NCI-H2171 (cell line): ENCODE measurements at places on chromosomes 2 and 18.

DNA sequence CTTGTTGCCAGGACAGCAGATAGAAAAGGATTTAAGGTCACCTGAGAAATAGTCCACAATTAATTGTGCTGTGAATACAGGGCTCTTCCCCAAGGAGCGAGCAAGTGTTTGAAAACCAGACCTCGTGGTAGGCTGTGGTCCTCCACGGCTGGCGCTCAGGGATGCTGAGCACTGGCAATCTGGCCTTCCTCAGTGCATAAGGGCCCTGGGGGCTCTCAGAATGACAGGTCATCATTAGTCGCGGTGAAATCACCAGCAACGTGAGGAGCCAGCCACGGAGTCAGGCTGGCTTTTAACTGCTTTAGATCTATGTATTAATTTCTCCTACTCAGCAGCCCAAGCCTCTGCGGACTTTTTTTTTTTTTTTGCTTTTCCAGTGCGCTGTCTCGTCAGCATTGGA, 148.5 kb downstream of the FHOD3 start:
- DNase-seq: peak; percentile 15

DNA sequence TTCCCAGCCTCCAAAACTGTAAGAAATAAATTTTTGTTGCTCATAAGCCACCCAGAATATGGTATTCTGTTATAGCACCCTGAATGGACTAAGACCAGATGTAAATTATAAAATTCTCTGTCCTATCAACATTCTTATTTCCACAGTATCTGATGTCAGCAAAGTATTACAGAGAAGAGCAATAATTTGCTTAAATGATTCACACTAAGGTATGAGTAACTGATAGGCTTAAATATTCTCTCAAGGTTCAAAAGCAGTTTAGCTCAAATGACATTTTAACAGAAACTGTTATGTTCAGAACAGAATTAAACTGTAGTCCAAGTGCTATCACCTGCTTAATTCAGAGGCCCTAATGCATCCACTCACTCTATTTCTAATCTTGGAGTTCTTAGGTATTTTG, 12.8 kb downstream of the SESTD1 start:
- no peak for DNase-seq

DNA sequence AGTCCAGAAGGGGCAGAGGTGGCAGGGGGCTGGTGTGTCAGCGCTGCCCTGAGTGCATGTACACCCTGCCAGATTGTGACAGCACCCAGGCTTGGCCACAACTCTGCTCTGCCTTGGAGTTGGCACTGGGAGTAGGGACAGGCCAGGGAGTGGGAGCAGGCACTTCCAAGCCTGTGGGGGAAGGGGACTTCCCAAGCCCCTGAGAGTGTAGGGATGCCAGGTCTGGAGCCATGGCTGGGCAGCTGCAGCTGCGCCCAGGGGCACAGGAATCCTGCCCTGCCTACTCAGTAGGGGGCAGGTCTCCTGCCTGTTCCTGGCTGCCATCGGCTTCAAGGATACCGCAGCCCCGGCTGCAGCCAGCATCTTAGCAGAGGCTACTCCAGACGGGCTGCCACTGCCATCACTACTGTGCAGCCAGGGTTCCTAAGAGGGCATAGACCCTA, 109.4 kb downstream of the CALCRL start:
- DNase-seq: no peak

DNA sequence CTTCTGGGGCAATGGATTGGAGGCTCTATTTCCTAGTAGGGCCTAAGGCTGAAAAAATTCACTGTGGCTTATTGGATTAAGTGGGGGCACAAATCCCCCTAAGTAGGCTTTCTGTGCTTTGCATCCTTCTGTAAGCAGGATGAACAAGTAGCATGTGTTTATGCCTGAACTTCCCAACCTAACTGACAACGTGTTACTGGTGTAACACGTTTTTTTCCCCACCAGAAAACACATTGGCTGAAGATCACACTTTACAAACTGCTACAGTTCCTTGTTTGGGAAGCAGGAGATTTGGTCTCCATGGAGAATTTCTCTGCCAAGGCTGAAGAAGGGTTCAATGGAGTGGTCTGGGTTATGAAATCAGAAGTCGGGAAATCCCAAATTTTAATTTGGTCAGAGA, 7.2 kb upstream of the ITGA6 start:
- no peak for DNase-seq

DNA sequence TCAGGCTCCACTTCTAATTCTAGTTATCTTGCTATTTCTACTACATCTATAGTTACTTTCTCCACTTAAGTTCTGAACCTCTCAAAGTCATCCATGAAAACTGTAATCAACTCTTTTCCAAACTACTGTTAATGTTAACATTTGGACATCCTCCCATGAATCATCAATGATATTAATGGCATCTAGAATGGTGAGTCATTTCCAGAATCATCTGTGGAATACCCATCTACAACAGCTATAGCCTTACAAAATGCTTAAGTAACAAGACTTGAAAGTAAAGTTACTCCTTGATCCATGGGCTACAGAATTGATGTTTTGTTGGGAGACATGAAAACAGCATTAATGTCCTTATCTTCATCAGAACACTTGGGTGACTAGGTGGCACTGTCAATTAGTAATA, 35.4 kb downstream of the BARD1 start:
- no peak for DNase-seq

DNA sequence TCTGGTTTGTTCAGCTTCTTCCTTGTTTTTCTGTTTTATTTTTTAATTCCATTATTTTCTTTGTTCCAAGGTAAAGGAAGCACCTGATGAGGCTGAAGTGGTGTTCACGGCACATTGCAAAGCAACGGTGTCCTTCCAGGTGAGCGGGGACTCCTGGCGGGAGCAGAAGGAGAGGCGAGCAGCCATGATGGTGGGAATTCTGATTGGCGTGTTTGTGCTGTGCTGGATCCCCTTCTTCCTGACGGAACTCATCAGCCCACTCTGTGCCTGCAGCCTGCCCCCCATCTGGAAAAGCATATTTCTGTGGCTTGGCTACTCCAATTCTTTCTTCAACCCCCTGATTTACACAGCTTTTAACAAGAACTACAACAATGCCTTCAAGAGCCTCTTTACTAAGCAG, 88.4 kb downstream of the DDX18 start:
- no peak for DNase-seq

DNA sequence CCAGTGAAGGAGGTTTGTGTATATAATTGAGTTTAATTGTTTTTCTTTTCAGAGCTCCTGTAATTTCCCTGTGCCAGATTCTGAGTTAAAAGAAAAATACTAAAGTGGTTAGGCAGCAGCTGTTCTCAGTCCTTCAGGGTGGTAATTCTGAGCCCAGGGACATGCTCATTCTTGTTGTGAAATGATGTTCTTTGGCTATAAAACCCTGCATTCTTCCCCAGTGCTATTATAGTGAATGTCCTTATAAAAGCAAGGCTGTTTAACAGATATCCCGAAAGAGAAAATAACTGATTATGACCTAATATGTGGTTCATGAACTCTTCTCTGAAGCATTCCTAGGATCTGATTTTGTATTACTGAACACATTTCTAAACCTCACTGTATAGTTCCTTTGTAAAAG, 34.0 kb downstream of the ADAM23 start:
- peak; percentile 63 for DNase-seq

- no peak for DNase-seq
Observed at GRCh38 chr2:103151046-103151445, 389.2 kb downstream of the TMEM182 start.

DNA sequence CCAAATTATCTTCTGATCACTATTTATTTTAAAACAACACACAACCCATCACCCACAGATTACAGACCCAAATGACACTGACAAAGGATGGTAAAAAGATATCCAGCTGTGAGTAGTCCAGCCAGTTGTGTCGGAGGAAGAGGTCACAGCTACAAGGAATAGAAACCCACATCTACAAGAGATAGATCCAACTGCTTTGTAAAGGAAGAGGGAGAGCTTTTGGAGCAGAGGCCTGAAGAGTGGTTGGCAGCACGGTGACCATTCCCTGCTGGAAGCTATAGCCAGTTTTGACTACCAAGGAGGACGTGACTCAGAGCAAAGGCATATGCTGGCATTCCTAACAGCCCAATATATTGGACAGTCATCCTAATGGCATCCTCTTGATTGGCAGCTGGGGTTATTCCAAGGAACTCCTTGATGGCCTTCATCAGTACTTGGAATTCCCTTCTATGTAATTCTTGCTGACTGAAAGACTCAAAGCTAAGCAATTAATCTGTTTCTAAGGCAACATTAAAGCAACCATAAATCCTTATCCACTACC, 17.1 kb downstream of the SLC8A1 start:
- DNase-seq: no peak

- DNase-seq: no peak
Observed at GRCh38 chr2:63053889-63054602, 3.4 kb downstream of the OTX1 start.

GRCh38 chr2:219455581-219455980, 20.9 kb downstream of the SPEG start:
- no peak for DNase-seq

DNA sequence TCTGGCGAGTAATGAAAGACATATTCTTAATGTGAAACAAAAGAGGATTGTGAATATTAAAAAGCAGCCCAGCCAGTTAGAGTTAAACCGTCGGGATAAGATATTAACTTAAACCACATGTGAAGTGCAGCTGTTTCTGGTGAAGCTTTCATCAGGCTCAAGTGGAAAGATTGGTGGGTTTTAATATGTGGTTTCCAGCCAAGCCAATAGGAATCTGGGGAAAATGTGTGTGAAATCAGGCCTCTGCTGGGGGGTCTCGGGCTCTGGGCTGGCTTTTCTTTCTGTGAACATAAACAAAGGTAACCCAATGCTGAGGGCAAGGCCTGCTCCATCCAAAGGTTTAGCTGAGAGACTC, 279.6 kb downstream of the SLC4A3 start:
- no peak for DNase-seq

DNA sequence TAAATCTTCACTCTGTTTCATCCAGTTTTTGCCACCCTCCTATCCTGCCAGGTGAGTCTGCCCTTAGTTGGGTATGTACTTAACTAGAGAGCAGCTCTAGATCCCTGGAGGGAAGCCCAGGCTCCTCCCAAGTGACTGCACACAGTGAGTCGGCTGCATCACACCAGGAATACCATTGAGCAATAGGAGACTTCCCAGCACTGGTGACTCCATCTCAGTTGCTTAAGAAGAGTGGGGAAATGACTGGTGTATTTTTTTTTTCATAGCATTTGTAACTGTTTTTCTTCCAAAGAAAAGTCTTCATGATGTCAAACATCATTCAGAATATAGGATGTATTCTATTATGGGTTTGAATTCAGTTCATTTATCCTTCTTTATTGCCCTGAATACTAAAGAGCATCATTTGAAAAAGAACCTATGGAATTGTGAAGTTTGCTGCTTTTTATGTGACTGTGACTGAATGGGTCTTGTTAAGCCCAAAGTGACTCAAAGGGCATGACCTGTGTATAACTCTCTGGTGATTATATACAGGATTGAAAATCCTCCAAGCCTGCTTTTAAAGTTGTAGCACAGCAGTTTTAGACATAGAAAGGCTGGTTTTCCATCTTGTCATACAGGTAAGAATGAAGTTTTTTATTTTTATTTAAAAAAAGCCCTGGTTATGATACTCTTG, 84.3 kb downstream of the MAP3K20 start:
- DNase-seq: no peak

DNA sequence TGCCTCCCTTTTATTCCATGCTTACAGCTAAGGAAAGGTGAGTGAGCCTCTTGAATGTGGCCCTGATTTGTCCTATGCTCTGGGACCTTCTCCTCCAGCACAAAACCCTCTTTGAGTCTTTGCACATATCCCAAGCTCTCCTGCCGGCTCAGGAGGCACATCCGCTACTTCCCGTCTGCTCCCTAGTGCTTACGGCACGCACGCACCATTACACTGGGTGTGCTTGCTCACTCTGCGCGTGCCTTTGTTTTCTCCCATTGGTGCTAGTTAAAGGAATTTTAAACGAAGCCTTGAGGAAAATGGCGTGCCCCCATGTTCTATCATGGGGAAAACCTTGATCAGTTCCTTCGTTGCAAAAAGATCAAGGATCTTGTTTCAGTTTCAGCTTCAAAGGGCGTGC, 7.9 kb upstream of the DGKD start:
- no peak for DNase-seq

DNA sequence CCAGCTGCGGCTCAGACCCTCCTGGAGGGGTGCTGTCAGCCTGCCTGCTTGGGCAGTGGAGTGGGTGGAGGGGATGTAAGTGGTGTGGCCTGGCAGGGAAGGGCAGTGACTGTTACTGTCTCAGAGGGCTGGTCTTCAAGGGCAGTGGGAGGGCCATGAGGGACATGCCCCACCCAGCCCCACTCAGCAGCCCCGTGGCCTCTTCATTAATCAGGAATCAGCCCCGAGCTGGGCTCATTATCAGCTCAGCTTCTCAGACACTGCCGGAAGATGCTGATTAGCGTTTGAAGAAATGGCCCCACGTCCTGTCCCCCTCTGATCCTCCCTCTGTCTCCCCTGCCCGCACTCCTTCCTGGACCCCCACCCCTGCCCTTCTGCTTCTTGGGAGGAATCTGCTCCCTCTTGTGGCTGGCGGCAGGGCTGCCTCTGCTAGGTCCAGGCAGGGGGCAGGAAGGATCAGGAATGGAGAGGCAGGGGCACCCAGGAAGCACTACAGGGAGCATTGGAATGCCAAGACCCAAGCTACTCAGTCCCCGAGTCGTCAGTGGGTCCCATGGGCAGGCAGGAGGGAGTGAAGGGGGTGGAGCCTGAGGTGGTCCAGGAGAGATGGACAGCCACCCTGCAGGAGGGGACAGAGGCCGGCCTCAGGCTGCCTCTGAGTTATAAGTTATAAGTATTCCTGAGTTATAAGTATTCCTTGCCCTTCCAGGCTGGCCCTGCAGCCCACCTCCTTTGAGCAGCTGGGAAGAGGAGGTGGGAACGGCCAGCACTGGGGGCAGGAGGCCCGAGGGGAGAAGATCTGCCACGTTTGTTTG, 7.0 kb downstream of the ASIC4 start:
- DNase-seq: no peak

DNA sequence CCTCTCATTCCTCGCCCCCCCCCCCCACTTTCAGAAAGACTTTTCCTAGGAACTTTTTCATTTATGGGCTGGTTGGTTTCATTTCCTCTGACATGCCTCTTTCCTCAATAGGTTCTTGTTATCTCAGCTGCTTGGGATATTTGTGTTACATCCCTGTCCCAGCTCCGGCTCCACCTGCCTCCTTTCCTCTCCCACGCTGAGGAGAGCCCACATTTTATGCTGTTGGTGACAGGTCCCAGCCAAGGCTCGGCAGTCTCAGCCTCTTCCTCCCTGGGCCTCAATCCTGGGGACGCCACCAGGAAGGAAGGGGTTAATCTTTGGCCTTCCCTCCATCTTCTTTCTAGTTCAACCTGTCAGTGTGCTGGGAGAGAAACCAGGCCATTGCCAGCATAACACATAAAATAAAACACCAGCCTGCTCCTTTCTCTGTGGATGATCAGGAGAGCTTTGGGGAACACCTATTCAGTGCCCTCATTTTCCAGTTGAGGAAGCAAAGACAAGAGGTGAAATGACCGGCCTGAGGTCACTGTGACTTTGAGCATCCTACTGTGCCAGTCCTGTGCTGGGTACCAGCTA, 216.9 kb upstream of the TNP1 start:
- DNase-seq: no peak
